ENCODE measurements at places on chromosomes 6 and 20.

- H3K27me3 ChIP-seq = no peaks in the 10 kb centered on the region
- no peak overlapping the region for H3K4me3 ChIP-seq
- peaks cover 21% of the 10 kb centered on the region for H3K36me3 ChIP-seq
- H3K27ac ChIP-seq = no peak overlapping the region
- peaks cover 19% of the 10 kb centered on the region for H3K4me1 ChIP-seq
- no peak for DNase-seq
Observed at GRCh38 chr6:111580826-111581505, 24.7 kb downstream of the TRAF3IP2 start.

DNA sequence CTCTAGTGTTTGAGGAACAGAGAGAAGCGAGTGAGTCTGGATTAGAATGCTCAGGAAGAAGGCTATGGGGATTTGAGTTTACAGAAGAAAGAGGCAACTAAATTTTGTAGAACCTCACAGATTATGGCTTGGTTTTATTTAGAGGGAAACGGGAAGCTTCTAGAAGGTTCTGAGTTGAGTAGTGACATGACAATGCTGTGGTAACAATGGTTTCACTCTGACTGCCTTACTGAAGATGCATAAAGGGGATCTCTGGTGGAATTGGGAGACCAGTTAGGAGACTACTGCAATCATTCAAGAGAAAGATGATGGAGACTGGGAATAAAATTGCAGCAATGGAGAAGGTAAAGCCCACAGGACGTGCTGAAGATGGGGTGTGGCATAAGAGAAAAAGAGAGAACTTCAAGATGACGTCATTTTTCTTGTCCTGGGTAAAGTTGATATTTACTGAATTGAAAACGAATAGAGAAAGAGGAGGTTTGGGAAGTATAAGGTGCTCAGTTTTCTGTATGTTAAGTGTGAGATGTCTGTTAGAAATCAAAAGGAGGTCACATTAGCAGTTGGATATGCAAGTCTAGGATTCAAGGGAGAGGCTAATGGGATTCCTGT is 710.1 kb upstream of the NRSN1 start:
- no peaks in the 10 kb centered on the region for H3K36me3 ChIP-seq

DNA sequence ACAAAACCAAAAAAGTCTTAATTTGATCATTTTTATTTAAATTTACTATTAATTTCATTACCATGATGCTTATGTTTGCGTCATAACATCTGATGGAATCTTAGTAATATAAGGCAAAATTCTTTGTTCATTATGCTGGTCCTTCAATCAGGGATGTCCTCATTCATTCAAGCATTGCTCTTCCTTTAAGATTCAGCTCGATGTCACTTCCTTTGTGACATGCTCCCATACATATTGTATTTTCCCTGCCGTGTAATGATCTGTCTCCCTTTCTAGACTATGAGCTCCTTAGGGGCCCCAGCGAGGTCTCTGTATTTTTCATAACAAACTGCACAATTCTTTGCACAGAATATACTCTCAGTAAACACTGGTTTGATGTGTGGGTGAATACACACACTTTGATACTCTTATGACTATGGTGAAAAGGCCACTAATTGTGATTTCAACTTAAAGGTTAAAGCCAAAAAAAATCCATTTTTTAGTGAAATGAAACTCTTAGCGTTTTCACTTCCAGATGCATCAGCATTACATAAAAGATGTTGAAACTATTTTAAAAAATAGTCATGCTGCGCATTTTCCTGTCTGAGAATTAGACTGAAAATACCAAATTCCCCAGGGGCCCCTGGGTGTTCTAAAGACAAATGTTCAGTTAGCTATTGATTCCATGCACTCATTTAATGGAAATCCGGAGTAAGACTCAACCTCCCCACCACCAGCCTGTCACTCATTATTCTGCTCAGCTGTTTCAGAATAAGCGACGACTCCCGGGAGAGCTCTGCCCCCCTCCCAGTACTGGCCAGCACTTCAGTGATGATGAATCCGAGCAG is 169.7 kb downstream of the ATXN1 start:
- H3K4me1 ChIP-seq = peaks cover 17% of the 10 kb centered on the region
- DNase-seq = no peak

DNA sequence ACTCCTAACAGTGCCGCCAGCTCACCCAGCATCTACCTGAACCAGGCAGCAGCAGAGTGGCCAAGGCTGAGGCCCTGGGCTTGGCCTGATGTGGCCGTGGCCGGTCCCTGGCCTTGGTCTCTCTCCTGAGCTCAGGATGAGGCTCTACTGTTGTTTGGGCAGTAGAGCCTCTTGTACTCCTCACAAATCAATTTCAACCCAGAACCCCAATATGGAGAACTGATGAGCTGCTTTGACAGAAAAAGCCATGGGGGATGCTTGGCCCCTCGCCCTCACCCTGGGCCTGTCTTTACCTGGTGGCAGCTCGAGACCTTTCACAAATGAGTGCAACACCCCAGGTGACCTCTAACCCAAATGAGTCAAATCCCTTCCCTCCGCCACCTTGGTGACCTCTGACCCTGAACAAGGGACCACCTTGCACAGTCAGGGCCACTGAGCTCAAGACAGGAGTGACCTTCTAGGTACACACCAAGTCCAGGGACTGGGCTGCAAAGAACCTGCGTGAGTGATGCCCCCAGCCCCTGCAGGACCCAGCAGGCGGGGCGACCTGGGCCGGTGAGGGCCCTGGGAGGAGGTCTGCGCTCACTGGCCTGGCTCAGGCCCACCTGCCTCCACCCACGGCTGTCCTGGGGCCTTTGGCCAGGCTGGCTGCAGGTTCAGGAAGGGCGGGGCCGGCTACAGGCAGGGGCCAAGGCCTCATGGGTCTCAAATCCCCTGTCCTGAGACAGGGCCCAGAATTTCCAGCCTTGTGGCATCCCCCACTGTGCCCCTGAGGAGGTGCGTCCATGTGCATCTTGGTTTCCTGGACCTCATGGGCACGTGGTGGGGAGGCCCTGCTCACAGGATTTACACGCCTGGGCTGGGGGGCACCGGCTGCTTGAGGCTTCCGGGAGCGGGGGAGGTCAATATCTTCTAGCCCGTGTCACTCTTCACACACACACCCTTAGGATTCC is 30.2 kb downstream of the PSMG4 start:
- DNase-seq = no peak
- no peak overlapping the region for H3K4me3 ChIP-seq
- no peaks in the 10 kb centered on the region for H3K27me3 ChIP-seq
- H3K27ac ChIP-seq = no peak overlapping the region

- H3K36me3 ChIP-seq = peaks cover 9% of the 10 kb centered on the region
- peaks cover 11% of the 10 kb centered on the region for H3K4me1 ChIP-seq
- H3K4me3 ChIP-seq = no peak overlapping the region
Observed at GRCh38 chr6:154893917-154894316, 101.2 kb upstream of the TIAM2 start.

GRCh38 chr20:49868538-49868937 is 46.8 kb downstream of the SPATA2 start:
- H3K36me3 ChIP-seq = peaks cover 15% of the 10 kb centered on the region
- peaks cover 15% of the 10 kb centered on the region for H3K4me1 ChIP-seq
- H3K27ac ChIP-seq = no peak overlapping the region
- H3K27me3 ChIP-seq = no peaks in the 10 kb centered on the region
- no peak for DNase-seq

- H3K4me3 ChIP-seq = no peak overlapping the region
- no peaks in the 10 kb centered on the region for H3K36me3 ChIP-seq
Observed at GRCh38 chr6:157229713-157230112, 93.6 kb downstream of the TMEM242 start.

DNA sequence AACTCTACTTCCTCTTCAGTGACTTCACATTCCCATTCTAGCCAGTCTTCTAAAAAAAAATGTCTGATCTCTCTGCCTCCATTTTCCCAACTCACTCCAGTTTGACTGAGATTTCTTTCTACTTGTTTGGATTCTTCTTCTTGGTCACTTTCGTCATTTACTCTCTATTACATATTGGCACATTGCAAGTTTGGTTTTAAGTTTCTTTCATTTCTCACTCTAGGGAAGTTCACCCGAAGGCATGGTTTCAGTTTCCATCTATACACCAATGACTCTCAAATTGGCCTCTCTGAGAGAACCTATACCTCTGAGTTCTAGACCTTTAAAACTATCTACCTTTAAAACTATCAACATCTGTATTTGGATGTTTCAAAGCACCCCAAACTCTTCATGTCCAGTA is 51.3 kb downstream of the CD109 start:
- H3K27ac ChIP-seq = no peak overlapping the region
- H3K4me3 ChIP-seq = no peak overlapping the region
- H3K27me3 ChIP-seq = no peaks in the 10 kb centered on the region

GRCh38 chr6:30744054-30744805 is at the start of gene IER3:
IER3 (minus strand) TSS chr6:30744547; CDS start chr6:30744518, 29 bp downstream.
- no peaks in the 10 kb centered on the region for H3K27me3 ChIP-seq
- H3K27ac ChIP-seq = peak within 1 kb of the TSS; percentile 95
- H3K4me3 ChIP-seq = peak within 1 kb of the TSS; percentile 97
- DNase-seq = peak; percentile 53
- peaks cover 11% of the 10 kb centered on the region for H3K36me3 ChIP-seq

DNA sequence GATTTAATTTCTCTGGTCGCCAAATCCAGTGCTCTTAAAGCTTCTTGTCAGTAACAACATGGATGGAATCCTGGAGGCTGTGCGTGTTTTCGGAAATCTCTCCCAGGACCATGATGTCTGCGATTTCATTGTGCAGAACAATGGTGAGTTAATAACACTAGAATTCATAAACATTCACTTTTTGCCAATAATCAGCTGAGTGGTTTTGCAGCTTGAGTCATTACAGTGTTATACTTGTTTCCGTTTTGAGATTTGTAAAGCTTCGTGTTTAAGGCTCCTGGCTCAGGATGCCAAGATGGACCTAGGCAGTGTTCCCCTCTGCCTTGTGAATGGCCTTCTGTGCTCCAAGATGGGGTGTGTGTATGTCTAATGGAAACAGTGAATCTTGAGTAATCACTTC is 113.8 kb downstream of the ARMC2 start:
- no peak overlapping the region for H3K27ac ChIP-seq
- no peak for DNase-seq
- H3K27me3 ChIP-seq = no peaks in the 10 kb centered on the region

DNA sequence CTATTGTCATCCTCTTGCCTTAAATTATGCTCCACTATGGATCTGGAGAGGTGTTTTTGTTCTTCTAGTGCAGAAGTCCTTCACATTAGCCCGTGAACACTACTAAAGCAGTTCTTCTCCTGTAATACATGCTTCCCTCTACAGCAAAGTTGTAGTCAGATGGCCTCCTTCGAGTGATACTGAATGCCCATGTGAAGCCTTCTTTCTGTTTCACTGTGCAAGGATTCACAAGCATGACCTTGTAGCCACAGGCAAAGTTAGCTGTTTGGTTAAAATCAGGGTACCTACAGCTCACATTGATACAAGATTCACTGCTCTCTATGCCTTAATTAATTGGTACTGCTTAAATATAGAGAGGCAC is 47.6 kb downstream of the ARHGAP18 start:
- no peaks in the 10 kb centered on the region for H3K27me3 ChIP-seq
- no peak overlapping the region for H3K4me3 ChIP-seq
- H3K4me1 ChIP-seq = peaks cover 32% of the 10 kb centered on the region

DNA sequence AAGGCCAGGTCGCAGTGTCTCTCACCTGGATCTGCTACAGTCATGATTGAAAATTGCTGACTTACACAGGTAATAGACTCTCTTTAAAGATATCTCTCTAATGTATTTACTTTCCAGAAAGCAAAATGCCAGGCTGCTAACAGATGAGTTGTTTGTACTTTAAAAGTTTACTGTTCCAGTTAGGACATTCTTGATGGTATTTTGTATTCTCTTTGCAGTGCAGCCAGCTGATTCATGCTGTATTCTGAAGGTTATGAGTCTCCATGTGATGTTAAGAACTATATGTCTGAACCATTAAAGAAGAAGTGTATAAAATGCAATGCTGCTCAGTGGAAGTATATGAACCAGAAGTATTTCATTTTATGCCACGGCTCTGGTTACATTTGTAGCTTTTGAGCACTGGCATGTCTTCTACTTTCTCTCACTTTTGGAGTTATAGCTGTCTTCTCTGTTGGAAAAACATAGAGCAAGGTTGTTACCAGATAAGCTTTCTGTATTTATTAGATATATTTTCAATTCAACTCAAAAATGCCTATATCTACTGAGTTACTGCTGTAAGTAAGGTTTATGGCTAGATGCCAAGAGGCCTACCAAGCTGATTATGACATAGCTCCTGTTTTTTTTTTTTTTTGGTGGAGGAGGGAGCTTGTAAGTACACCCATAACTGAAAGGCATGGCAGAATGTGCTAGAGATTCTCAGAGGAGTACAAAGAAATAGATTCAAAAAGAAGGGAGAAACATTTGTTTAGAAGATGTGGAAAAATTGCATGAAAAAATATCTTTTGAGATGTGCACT is 130.5 kb upstream of the MAN1A1 start:
- peaks cover 52% of the 10 kb centered on the region for H3K4me1 ChIP-seq
- no peak overlapping the region for H3K4me3 ChIP-seq
- no peaks in the 10 kb centered on the region for H3K36me3 ChIP-seq

- H3K4me3 ChIP-seq = peak overlapping the region; percentile 3
- peaks cover 4% of the 10 kb centered on the region for H3K36me3 ChIP-seq
Observed at GRCh38 chr6:5998711-5999687, 7.7 kb downstream of the NRN1 start.

DNA sequence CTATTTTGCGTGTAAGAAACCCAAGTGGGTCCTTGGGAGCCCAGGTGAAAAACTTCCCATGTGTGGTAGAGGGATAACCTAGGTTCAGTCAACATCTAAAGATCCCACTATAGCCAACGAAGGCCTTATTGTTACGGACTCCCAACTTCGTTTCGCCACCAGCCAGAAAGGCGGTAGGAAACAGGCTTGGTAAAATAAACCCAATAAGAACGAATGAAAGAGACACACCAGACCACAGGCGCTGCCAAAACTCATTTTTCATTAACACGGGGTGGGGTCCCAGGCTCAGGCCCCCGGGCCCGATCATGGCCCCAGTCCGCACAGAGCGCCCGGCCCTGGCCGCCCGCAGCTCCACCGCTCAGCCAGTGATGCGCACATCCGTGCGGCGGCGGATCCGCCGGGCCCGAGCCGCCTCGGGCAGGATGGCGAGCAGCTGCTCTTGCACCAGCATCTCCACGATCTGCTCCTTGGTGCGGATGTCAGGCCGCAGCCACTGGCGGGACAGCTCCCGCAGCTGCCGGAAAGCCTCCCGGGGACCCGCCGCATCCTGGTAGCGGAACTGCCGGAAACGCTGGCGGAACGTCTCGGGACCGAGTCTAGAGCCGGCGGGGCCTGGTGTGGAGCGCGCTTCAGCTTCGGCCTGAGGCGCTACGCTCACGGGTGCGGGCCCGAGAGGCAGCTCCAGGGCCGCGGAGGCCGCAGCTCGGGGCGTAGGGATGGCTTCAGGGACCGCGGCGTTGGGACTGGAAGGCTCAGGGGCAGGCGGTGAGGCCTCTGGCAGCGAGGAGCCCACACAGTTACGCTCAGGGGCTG is 709 bp downstream of the SCAND1 start:
- peak overlapping the region; percentile 99 for H3K27ac ChIP-seq
- H3K36me3 ChIP-seq = peaks cover 3% of the 10 kb centered on the region
- peak overlapping the region; percentile 99 for H3K4me3 ChIP-seq
- H3K4me1 ChIP-seq = peaks cover 15% of the 10 kb centered on the region
- DNase-seq = peak; percentile 41

GRCh38 chr6:24987446-24988115 is 51.8 kb upstream of the RIPOR2 start:
- H3K4me3 ChIP-seq = no peak overlapping the region
- H3K4me1 ChIP-seq = peaks cover 6% of the 10 kb centered on the region
- peaks cover 5% of the 10 kb centered on the region for H3K36me3 ChIP-seq
- no peaks in the 10 kb centered on the region for H3K27me3 ChIP-seq
